CD4-positive, alpha-beta memory T cell (primary cell): ENCODE measurements at places on chromosomes 6 and 20. TPM values are rescaled to one million over a fixed set of nuclear protein-coding genes. Genes with fewer than 3 reads are reported as not detected.

DNA sequence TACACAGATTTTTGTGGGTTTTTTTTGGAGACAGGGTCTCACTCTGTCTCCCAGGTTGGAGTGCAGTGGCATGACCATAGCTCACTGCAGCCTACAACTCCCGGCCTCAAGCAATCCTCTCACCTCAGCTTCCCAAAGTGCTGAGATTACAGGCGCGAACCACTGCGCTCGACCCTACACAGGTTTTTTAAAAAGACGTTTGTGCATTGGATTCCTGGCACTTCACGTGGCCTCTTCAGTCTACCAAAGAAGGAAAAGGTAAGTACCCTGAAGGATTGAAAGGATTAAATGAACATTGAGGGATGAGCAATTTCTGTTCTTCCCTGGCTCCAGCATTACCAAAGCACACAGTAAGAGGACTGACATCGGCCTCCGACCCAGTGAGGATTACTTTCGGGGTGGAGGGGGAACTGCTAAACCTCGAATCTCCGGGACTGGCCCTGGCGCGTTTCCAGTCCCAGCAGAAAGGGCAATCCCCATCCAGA lies 556 bp upstream of the YWHAB start:
- DNase-seq: no peak

DNA sequence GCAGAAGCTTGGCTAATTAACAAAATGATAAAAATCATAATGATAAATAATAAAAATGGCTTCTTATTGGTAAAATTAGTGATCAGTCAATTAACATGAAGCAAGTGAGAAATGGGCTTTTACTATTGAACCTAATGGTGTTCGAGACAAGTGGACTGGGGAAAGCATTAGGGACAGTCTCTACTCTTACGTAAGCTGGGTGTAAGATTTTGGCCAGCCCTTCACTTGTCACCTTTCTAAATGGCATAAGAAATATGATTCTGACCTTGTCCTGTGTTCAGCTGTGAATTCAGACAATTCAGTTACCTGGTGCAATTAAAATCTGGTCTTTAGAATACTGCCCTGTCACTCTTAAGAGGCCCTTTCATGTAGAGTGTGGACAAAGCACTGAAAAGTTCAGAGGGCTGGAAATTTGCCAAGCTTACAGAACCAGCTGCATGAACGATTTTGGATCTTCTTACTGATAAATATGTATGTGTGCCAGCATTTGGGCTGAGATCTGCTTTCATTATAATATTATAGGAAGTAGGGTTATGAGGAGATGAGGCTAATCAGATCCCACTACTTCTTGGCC lies 115.9 kb downstream of the QRSL1 start:
- no peak for DNase-seq

GRCh38 chr6:26383624-26384417 lies 913 bp downstream of the BTN2A2 start:
- no peak for DNase-seq

DNA sequence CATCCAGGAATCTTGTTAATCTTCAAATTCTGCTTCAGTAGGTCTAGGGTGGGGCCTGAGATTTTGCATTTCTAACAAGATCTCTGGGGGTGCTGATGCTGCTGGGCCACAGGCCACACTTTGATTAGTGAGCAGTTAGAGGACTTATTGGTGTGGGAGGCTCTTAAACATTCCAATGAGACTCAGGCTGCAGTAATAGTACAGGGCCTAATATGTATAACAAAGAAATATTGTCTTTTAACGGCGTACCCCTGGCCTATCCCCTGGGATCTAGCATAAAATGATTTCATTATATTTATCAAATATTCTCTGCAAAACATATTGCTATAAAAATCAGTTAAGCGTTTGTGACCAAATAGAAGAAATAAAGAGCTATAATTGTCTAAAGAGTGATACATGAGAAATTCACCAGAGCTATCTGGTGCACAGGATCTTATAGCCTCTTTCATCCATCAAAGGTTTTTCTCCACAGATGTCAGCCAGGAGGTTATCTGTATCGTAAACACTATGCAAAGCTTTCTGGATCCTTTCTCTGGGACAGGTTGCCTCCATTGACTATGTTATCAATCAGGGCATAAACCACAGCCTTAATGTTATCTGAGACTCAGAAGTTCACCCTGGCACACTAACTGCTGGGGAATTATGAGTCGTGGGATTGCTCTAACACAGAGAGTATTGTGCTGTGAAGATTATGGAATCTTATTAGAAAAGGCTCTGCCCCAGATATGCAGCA lies 488.5 kb upstream of the MAP3K7 start:
- DNase-seq: no peak

Gene GTSF1L
- total RNA-seq: not detected

- no peak for DNase-seq
Observed at GRCh38 chr6:46749731-46750130, 3.0 kb downstream of the ANKRD66 start.
